ENCODE measurements at places on chromosomes 12 and 14. TPM values are rescaled to one million over a fixed set of nuclear protein-coding genes. Genes with fewer than 3 reads are reported as not detected.

The CD9 gene
- polyA plus RNA-seq: 69.1 TPM

The ACTN1 gene
- polyA plus RNA-seq: 895 TPM

DNA sequence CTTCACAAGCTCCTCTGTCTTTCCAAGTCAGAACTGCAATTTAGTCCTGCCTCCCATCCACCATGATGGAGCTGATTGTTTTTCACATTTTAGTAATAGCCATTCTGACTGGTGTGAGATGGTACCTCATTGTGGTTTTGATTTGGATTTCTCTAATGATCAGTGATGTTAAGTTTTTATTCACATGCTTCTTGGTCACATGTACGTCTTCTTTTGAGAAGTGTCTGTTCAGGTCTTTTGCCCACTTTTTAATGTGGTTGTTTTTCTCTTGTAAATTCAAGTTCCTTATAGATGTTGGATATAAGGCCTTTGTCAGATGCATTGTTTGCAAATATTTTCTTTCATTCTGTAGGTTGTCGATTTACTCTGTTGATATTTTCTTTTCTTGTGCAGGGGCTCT is 4.1 kb upstream of the TAS2R14 start:
- no peaks in the 10 kb centered on the region for H3K27me3 ChIP-seq
- H3K4me1 ChIP-seq: peaks cover 2% of the 10 kb centered on the region
- no peak overlapping the region for H3K4me3 ChIP-seq
- no peak for DNase-seq

GRCh38 chr12:85405262-85405661 is 125.2 kb downstream of the ALX1 start:
- H3K36me3 ChIP-seq: no peaks in the 10 kb centered on the region
- H3K4me3 ChIP-seq: no peak overlapping the region
- H3K4me1 ChIP-seq: no peaks in the 10 kb centered on the region

All from IMR-90 (cell line).